ENCODE measurements at places on chromosomes 13 and 19.

GRCh38 chr19:45195764-45196163, 17.2 kb downstream of the BLOC1S3 start:
- DNase-seq: no peak

- DNase-seq: no peak
Observed at GRCh38 chr13:53079691-53080090, 51.1 kb downstream of the OLFM4 start.

DNA sequence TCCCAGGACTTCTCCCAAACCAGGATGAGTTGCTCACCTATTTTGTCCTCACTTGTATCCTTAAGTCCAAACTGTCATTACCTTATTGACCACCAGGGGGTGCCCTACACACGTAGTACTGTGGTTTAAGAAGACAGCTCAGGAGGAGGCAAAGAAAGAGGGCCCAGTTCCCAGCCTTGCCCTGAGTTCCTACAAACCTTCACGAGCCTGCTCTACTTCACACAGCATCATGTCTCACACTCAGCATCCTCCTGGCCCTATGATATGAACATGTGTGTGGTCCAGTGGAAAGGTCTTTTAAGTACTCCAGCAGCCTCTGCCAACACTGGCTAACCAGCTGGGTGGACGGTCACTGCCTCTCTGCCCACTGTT, 8.1 kb upstream of the ZNF784 start:
- DNase-seq: peak; percentile 93

- DNase-seq: no peak
Observed at GRCh38 chr13:113178070-113178895, 19.8 kb downstream of the PROZ start.

GRCh38 chr19:55603581-55604292, 1.7 kb upstream of the ZNF865 start:
- DNase-seq: no peak
